ENCODE measurements at places on chromosomes 4 and X.

- no peak for DNase-seq
These were observed 27.4 kb upstream of the SPON2 start for GRCh38 chr4:1199556-1200331.

- DNase-seq, result no peak
These were observed 226.8 kb downstream of the STIM2 start for GRCh38 chr4:27087306-27088045.

DNA sequence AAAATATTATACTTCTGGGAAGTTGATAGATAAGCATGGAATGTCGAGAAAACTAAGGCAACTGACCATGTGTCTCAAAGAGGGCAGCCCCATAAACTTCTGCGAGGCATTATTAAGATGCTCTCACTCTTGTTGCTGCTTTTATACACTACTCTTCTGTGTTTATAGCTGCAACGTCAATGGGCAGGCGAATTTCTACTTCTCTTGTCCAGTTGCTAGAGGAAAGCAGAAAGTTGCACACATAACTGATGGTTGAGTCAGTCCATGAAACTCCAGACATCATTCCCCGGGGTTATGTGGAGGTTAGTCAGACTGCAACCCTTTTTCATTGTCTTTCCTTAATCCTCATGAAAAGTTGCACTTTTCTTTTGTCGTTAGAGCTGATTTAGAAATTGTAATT, 39.8 kb downstream of the VCX3B start:
- DNase-seq, result peak; percentile 47

DNA sequence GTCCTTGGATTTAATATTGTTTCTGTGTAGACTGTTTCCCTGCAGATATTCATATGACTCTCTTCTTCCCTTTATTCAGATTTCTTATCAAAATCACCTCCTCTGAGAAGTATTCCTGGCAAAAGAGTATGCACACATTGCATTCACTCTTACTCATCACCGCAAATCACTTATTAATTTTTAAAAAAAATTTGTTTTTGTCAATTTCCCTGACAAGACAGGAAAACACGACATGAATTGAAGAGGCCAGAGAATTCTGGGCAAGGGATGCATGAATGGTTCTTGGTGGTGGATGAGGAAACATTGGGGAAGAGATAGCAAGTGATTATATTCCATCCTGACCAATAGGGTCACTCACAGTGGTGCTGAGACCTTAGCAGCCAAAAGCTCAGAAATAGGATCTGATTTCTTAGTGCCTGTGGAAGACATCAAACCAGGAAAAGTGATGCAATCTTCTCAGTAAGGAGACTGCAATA, 522.5 kb upstream of the AGA start:
- DNase-seq, result no peak

- no peak for DNase-seq
These were observed 24.8 kb upstream of the PTPN13 start for GRCh38 chr4:86569103-86569870.

GRCh38 chr4:9919047-9919446, 102.2 kb downstream of the SLC2A9 start:
- DNase-seq, result no peak

DNA sequence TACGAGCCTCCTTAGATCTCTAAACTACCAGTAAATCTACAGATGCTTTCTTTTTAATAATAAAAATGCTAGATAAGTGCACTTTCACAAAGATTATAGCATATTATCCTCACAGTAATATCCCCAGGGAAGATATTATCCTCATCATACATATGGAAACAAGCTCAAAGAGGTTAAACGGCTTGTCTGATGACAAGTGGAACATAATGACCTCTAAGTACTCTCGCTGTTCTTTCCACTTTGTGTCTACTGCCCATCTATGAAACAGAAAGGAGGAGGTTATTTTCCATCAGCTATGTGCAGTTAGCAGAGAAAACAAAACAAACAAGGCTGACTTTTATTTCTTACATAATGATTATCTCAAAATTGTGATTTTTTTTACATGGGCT, 42.8 kb upstream of the PRDM8 start:
- no peak for DNase-seq

- DNase-seq, result no peak
These were observed 339.7 kb downstream of the PCDH19 start for GRCh38 chrX:100070334-100070849.

GRCh38 chr4:138406876-138407275, 164.7 kb upstream of the SLC7A11 start:
- DNase-seq, result no peak

- no peak for DNase-seq
These were observed 3.4 kb upstream of the GK start for GRCh38 chrX:30649859-30650258.

- no peak for DNase-seq
These were observed 75.8 kb upstream of the NHS start for GRCh38 chrX:17299206-17299605.

DNA sequence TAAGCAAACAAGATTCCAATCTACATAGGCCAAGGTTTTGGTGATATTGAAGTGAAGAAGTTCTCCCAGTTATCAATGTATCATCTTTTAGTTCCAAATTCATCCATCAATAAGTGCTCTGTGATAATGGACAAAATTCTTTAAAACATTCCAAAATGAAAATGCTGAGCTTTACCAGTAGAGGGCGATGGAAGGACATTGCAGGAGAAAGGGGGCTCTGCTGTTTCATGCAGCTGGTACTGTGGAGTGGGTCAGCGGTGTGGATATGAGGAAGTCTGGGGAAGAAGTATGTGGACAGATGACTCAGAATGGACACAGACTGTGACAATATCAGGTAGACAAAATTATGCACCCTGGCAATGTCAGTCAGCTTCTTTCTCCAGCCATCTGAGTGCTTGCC, 46.6 kb upstream of the HS6ST2 start:
- no peak for DNase-seq

GRCh38 chr4:25330335-25330734, 17.8 kb downstream of the ZCCHC4 start:
- DNase-seq, result no peak

GRCh38 chrX:132592880-132593279, 104.0 kb upstream of the MBNL3 start:
- DNase-seq, result no peak

DNA sequence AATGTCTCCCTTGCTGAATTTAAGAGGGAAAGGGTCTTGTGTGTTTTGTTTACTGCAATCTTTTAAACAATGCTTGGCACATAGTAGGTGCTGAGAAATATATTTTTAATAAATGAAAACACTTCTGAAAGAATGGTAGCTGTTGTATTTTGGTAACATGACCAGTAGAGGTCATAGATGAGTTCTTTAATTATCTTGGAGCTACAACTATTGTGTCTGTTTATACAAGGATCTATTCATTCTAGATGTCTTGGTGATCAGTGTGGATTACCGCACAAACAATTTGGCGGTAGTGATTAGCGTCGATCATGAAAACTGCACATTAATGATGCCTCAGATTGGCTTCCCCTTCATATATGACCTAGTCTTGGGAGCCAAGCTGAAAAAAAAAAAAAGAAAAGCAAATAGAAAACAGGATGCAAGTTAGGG, 21.4 kb upstream of the SCRG1 start:
- peak; percentile 24 for DNase-seq

- no peak for DNase-seq
These were observed 54.6 kb upstream of the PARM1 start for GRCh38 chr4:74878323-74878722.

DNA sequence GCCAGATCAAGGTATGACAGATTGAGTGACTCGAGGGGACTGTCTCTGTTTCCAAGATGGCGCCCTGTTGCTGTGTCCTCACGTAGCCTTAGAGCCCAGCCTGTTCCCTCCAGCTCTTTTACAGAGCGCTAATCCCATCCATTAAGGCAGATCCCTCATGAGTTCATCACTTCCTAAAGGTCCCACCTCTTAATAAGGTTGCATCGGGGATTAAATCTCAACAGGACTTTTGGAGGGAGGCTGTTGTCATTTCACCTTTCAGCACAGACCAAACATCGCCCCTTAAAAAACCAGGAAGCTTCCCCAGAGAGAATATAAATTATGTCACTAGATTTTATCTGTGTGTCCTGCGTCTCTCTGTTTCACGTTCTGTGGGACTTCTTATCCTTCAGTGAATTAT, 32.6 kb upstream of the DHRSX start:
- no peak for DNase-seq

- DNase-seq, result no peak
These were observed 108.4 kb downstream of the EDA start for GRCh38 chrX:69724307-69724706.

DNA sequence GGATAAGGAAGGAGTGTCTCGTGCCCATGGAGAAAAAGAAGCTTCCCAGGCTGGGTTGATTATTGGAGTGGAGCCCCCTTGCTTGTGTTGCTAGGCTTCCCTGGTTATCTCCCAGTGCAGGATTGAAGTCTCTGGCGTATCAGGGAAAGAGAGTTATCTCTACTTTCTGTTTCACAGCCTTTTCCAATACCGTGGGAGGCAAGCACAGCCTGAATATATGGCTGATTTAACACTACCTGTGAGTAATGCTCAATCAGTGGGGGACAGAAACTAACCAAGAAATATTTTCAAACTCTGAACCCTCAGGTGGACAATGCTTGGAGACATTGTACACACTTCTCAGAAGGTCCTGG, 65.2 kb downstream of the SERPINA7 start:
- DNase-seq, result no peak

GRCh38 chr4:107129076-107129475, 93.0 kb upstream of the DKK2 start:
- no peak for DNase-seq

DNA sequence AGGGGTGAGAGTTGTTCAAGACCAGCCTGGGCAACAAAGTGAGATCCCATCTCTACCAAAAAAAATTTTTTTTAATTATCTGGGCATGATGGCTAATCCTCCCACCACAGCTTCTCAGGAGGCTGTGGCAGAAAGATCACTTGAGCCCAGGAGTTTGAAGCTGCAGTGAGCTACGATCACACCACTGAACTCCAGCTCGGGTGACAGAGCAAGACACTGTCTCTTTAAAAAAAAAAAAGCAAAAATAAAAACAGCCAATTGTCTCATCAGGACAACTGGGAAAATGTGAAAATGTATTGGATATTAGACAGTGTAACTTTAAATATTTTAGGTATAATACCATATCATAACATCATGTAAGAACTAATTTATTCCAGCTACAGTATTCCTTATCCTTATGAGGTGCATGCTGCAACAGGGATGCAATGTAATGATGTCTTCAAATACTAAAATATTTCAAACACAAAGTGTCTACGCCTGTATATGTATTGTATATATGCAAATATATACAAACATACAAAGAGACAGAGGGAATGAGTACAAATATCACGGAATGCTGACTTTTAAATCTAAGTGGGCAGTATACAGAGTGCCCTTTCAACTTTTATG, 17.2 kb downstream of the FAM13A start:
- DNase-seq, result no peak

GRCh38 chrX:31117266-31117665, 45.4 kb upstream of the FTHL17 start:
- no peak for DNase-seq

- no peak for DNase-seq
These were observed 53.9 kb downstream of the DMP1 start for GRCh38 chr4:87704001-87704400.

All from A172 (cell line).